H7 (cell line): ENCODE measurements at places on chromosomes 16 and 17. TPM values are rescaled to one million over a fixed set of nuclear protein-coding genes. Genes with fewer than 3 reads are reported as not detected.

Gene MSI2
- 31.0 and 38.6 TPM in 2 replicates for total RNA-seq

Gene USP43
- total RNA-seq, result 4.5 and 5.0 TPM in 2 replicates

Gene CALB2
- 0.30 and 1.0 TPM in 2 replicates for total RNA-seq

Gene CDIP1
- 32.1 and 36.0 TPM in 2 replicates for total RNA-seq

Gene MAZ
- 496 and 509 TPM in 2 replicates for total RNA-seq

Gene HEATR9
- not detected in 2 replicates for total RNA-seq

Gene MPP3
- 7.7 and 8.3 TPM in 2 replicates for total RNA-seq

Gene TEKT5
- total RNA-seq, result 0.31 TPM in 1 of 2 replicates, not detected in the other

Gene C17orf78
- total RNA-seq, result not detected in 2 replicates

Gene TM4SF5
- total RNA-seq, result not detected in 2 replicates

GRCh38 chr17:12431188-12431587, 234.5 kb upstream of the MYOCD start:
- DNase-seq, result no peak

DNA sequence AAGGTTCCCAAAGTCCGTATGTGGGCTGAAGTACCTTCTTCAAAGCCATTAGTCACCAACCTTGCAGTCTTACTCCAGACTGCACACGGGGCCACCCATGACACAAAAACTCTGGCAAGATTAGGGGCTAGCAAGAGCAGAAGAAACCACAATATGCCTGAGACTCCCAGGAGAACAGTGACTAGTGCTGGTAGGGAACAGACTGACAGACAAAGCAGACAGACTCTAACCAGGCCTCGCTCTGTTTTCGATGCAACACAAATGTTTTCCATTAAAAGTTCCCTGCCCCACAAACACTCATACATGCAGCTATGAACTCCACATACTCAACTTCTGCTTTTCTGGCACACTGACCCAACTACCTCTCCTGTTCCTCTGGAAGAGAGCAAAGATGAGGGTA, 102.2 kb downstream of the HIC1 start:
- DNase-seq, result no peak

DNA sequence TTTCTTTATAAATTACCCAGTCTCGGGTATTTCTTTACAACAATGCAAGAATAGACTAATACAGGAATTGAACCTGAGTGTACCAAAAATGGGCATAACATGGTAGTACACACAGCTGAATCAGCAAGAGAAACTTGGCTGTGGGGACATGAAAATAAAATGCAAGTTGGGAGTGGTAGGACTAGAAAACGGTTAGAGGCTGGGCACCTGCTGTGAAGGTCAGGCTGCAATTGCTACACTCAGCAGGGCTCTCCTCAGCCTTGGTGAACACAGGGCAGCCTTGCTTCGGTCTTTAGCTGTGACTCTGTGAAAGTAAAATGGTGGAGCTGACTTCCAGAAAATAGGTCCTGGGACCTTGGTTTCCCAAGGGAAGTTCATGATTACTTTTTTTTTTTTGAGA, 45.6 kb downstream of the CNGB1 start:
- DNase-seq, result no peak

GRCh38 chr16:86505185-86505898, 5.0 kb upstream of the FOXF1 start:
- peak; percentile 87 for DNase-seq

- peak; percentile 46 for DNase-seq
Observed at GRCh38 chr17:47797797-47798196, 23.8 kb downstream of the OSBPL7 start.

DNA sequence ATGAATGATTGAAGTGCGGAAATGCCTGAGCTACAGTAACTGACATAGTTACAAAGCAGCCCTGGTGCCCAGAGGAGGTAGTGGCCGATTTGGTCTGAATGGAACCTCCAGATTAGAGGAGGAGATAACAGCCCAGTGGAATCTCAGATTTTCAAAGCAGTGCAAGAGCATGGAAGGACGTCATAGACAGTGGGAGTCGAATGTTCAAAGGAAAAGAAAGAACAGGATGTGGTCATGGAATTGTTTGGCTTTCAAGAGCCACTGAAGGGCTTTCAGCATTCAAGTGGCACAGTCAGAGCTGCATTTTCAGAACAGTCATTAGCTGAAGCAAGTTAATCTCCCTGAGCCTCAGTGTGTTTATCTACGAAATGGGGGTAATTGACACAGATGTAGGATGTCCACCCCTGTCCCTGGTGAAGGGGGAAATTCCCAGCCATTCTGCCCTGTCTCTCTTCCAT, 104.6 kb upstream of the CACNG3 start:
- peak; percentile 36 for DNase-seq

- no peak for DNase-seq
Observed at GRCh38 chr17:78884148-78884825, 18.7 kb downstream of the CEP295NL start.

DNA sequence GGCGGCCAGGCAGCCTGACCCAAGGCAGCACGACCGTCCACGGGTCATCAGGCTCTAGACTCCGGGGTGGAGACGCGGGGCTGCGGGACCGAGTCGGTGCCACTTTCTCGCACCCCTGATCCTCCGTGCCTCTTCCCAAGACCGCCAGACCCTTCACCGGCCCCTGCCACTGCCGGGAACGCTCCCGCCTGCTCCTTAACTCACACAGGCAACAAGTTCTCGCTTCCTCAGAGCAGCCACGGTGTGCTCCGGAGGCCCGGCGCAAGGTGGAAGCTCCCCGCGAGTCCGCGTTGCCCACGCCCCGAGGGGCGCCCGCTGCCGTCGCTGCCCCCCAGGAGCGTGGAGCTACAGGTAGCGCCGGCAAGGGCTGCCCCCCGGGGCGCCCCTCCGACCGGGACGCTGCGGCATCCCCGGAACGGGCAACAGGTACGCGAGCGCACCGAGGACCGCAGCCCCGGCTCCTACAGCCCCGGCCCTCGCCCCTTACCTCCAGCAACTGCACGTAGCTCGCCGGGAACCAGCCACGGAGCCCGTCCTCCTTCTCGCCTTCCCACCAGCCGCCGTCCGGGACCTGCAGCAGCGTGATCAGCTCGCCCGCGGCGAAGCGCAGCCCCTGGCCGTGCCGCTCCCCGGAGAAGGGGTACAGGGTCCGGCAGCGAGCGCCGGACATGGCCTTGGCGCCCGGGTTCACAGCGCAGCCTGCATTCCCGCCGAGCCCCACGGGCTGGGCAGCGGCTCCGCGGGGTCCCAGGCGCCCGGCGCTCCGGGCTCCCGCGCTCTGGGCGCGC, 491 bp downstream of the GAS7 start:
- peak; percentile 79 for DNase-seq

GRCh38 chr16:81421126-81421525, 23.5 kb upstream of the CMIP start:
- no peak for DNase-seq

DNA sequence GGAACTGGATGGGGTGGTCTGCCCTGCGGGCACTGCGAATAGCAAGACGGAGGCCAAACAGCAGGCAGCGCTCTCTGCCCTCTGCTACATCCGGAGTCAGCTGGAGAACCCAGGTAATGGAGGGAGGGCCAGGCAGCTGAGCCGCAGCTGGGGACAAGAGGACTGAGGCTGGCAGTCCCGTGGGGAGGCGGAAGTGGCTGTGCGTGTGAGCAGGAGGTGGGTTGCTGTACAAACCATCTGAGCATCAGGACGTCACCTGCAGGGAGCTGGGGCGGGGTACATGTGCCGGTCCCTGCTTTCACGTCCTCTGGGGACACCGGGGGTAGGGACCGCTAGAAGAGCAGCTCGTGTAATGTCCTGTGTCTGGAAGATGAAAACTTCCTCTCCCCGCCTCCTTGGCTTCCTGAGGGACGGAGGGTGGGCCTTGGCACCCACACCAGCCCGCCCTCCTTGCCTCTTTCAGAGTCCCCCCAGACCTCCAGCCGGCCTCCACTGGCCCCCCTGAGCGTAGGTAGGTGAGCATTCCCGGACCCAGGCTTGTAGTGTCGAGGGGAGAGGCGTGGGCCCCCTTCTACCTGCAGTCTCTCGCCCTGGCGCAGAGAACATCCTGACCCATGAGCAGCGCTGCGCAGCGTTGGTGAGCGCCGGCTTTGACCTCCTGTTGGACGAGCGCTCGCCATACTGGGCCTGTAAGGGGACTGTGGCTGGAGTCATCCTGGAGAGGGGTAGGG, 3.7 kb downstream of the ADAD2 start:
- peak; percentile 60 for DNase-seq

- DNase-seq, result no peak
Observed at GRCh38 chr17:31329221-31329620, 7.8 kb upstream of the EVI2A start.

DNA sequence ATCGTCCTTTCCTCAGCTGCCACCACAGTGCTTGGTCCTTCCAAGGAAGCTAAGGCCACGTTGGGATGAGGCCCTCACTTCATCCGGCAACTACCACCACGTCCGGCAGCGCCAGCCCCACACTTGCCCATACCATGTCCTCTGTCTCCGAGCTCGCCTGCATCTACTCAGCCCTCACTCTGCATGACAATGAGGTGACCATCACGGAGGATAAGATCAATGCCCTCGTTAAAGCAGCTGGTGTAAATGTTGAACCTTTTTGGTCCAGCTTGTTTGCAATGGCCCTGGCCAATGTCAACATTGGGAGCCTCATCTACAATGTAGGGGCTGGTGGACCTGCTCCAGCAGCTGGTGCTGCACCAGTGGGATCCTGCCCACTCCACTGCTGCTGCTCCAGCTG, 44.9 kb downstream of the TTC19 start:
- DNase-seq, result peak; percentile 13

DNA sequence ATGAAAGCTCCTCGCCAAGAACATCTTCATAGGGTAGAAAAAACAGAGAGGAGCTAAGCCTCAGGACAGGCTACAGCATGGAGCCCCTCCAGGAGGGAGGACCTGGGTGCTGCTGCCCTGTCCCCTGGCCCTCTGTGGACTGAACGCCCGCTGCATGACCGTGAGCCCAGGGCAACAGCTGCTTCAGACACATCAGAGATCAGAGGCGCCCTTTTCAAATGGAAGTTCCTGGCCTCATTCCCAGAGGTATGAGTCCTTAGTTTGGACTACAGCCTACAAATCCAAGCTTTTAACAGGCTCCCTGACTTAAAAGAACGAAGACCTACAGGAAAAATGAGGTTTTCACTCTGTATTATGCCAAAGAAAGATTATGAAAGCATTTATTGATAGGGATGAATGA, 48.5 kb downstream of the ZNF18 start:
- no peak for DNase-seq

GRCh38 chr17:77563439-77564102, 394.9 kb upstream of the TNRC6C start:
- DNase-seq, result peak; percentile 28

DNA sequence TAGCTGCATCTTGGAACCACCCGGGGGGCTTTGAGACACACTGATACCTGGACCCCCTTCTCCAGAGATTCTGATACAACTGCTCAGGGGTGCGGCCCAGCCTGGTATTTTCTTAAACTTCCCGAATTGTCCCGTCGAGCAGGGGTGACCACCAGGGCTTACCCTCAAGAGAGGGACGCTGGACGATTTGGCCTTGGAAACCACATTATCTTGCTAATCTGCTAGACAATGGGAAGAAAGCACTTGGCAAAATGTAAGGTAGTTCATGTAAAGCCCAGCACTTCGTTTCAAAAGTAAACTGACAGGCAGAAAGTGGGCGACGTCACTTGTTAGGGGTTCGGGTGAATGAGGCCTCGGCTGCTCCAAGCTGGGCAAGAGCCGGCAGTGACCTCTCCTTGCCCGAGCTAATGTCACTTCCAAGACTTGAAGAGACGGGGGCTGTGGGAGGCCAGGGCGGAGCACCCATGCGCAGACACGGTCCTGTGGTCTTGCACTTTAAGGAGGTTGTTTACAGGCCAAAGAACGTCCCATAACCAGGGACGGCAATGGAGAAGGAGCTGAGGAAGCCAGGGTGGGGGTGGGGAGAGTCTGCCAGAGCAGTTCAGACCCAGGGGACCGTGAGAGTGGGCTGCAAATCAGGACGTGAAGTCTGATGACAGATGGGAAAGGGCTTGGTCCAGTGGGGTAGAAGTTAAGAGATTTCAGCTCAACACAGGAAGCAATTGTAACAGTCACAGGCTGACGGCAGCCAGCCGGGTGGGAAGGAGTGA, 152.7 kb upstream of the GSE1 start:
- DNase-seq, result peak; percentile 79
